GDM1 (cell line): ENCODE measurements at places on chromosomes 3 and 15.

GRCh38 chr15:63407612-63408011, 26.0 kb upstream of the CA12 start:
- DNase-seq = no peak

GRCh38 chr3:30970183-30970582, 75.7 kb upstream of the GADL1 start:
- DNase-seq = no peak

GRCh38 chr3:83953417-83954089, 1005.2 kb upstream of the CADM2 start:
- DNase-seq = peak; percentile 54

GRCh38 chr3:78978037-78978436, 789.8 kb downstream of the ROBO1 start:
- no peak for DNase-seq

DNA sequence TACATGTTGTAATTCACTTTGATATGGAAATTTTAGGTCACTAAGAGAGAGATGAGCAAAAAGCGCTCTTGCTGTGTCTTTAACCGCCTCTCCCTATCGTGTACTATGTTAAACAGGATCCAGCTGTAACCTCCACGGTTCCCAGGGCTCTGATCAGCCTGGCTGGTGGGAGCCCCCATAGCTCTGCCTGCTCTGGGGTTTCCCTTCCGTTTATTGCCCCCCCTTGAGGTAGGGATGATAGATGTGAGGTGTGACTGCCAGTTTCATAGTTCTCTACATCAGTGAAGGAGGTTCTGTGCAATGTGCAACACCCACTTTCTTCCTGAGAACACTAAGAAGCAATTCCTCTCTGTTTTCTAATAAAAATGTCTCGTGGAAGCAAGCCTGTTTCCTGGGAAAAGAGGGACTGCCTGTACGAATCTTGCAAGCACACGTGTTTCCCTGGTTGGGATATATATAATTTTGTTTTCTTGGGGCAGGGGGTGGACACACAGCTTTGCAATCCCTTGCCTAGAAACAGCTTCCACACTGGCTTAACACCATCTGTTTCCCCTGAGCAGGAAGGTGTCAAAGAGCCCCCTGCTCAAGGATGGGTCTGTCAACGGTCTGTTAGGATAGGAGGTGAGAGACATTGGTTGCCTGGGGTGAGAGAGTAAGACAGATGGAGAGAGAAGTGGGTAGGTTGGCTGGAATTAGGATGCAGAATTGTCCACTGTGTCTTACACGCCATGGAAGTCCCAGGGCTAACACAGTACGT, 23.8 kb downstream of the CORO2B start:
- no peak for DNase-seq
